ENCODE measurements at places on chromosomes 16 and 17. TPM values are rescaled to one million over a fixed set of nuclear protein-coding genes. Genes with fewer than 3 reads are reported as not detected.

The C17orf50 gene
- polyA plus RNA-seq = not detected

The ATXN2L gene
- 38.3 TPM for polyA plus RNA-seq

The KRT34 gene
- not detected for polyA plus RNA-seq

The EIF4A3 gene
- 96.6 TPM for polyA plus RNA-seq

The NHLRC4 gene
- not detected for polyA plus RNA-seq

The MEIOC gene
- not detected for polyA plus RNA-seq

The GPR179 gene
- not detected for polyA plus RNA-seq

The GNG13 gene
- polyA plus RNA-seq = not detected

The CCL7 gene
- not detected for polyA plus RNA-seq

The SLC12A3 gene
- polyA plus RNA-seq = 0.09 TPM

The PHKG2 gene
- 41.5 TPM for polyA plus RNA-seq

The HOXB5 gene
- polyA plus RNA-seq = not detected

The AIPL1 gene
- polyA plus RNA-seq = not detected

The KRT20 gene
- polyA plus RNA-seq = not detected

The HOXB9 gene
- not detected for polyA plus RNA-seq

The WNK4 gene
- 0.10 TPM for polyA plus RNA-seq

The PPM1E gene
- polyA plus RNA-seq = 39.5 TPM

The GGT6 gene
- polyA plus RNA-seq = not detected

The MYO15B gene
- polyA plus RNA-seq = 7.2 TPM

The CNTNAP4 gene
- 73.7 TPM for polyA plus RNA-seq

The CASKIN1 gene
- 10.3 TPM for polyA plus RNA-seq

The LITAFD gene
- not detected for polyA plus RNA-seq

The NOD2 gene
- not detected for polyA plus RNA-seq

The CDK5R1 gene
- 199 TPM for polyA plus RNA-seq

The CCDC40 gene
- polyA plus RNA-seq = 15.0 TPM

The IKZF3 gene
- not detected for polyA plus RNA-seq

The RASD1 gene
- 57.7 TPM for polyA plus RNA-seq

The EXOSC6 gene
- polyA plus RNA-seq = 45.3 TPM

The SDK2 gene
- 2.2 TPM for polyA plus RNA-seq

The CCT6B gene
- polyA plus RNA-seq = 2.1 TPM

The ABCA10 gene
- polyA plus RNA-seq = 9.9 TPM

The TMEM238L gene
- not detected for polyA plus RNA-seq

The WNT3 gene
- polyA plus RNA-seq = 7.6 TPM

The PRAC1 gene
- not detected for polyA plus RNA-seq

The MYH8 gene
- polyA plus RNA-seq = 3.0 TPM

The DNAH2 gene
- 2.1 TPM for polyA plus RNA-seq

The OR3A3 gene
- polyA plus RNA-seq = not detected

The CBFA2T3 gene
- polyA plus RNA-seq = 2.1 TPM

The KRTAP3-2 gene
- polyA plus RNA-seq = not detected

The TMEM114 gene
- polyA plus RNA-seq = 0.62 TPM

The CX3CL1 gene
- 4.9 TPM for polyA plus RNA-seq

The LDHD gene
- not detected for polyA plus RNA-seq

The PRR15L gene
- not detected for polyA plus RNA-seq

The DLX4 gene
- polyA plus RNA-seq = not detected

The KRT25 gene
- 0.56 TPM for polyA plus RNA-seq

The ACSF2 gene
- not detected for polyA plus RNA-seq

The DYNLRB2 gene
- not detected for polyA plus RNA-seq

The CHRNE gene
- polyA plus RNA-seq = not detected

The HOXB1 gene
- not detected for polyA plus RNA-seq

The WDR90 gene
- 32.1 TPM for polyA plus RNA-seq

The KRTAP9-4 gene
- polyA plus RNA-seq = not detected

The CHST6 gene
- not detected for polyA plus RNA-seq

The DNAAF8 gene
- 6.2 TPM for polyA plus RNA-seq

The FNDC8 gene
- not detected for polyA plus RNA-seq

The HES7 gene
- polyA plus RNA-seq = 15.3 TPM

The PIRT gene
- 0.06 TPM for polyA plus RNA-seq
